Activated gamma-delta T cell treated with Interleukin-2 at 50 U/mL for 16 hours (primary cell): ENCODE measurements at places on chromosomes 3 and 15.

GRCh38 chr3:4508048-4508981, 15.2 kb downstream of the ITPR1 start:
- DNase-seq: no peak

- no peak for DNase-seq
Measured at GRCh38 chr3:23594894-23595670, 210.7 kb upstream of the UBE2E1 start.

DNA sequence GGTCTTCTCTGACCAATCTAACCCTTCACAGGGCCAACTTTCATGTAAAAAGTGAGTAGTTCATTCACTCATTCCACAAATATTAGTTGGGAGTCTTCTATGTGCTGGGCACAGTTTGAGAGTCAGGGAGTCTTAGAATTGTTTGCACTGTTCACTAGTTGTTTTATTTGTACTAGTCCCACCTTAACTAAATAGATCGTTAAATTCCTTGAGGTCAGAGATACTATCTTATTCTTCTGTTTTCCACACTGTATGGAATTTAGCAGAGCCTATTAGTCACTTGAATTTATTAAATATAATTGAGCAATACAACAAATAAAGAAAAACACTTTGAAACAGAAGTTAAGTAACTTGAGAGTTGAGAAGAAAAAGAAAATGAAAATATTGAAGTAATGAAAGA, 40.8 kb upstream of the SPTSSB start:
- no peak for DNase-seq

- DNase-seq: no peak
Measured at GRCh38 chr15:80953001-80953952, 36.3 kb downstream of the MESD start.

DNA sequence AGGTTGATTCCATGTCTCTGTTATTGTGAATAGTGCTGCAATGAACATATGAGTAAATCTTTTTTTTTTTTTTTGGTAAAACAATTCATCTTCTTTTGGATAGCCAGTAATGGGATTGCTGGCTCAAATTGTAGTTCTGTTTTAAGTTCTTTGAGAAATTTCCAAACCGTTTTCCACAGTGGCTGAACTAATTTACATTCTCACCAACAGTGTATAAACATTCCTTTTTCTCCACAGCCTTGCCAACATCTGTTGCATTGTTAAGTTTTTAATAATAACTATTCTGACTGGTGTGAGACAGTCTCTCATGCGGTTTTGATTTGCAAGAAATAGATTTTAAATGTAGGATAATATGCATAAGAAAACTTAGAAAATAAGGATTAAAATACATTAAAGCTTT, 279.0 kb upstream of the EPHA3 start:
- DNase-seq: no peak

GRCh38 chr3:43723121-43723734, 32.5 kb downstream of the ABHD5 start:
- no peak for DNase-seq

DNA sequence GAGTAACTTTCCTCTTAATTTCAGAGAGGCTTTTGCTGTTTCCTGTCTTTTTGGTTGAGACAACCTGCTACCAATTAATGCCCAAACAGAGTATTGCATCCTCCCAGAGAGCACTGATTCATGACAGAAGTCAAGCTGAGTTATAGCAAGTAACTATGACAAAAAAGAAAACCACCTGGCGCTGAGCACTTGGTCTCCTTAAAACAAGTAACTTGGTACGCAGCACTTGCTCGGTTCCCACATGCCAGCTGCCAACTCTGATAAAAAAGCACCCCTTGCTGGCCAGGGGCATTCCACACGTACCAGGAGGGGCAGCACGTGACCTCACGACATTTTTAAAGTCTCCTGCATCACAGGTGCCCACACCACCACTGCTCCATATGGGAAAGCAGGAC, 13.5 kb upstream of the MYO5C start:
- DNase-seq: no peak

DNA sequence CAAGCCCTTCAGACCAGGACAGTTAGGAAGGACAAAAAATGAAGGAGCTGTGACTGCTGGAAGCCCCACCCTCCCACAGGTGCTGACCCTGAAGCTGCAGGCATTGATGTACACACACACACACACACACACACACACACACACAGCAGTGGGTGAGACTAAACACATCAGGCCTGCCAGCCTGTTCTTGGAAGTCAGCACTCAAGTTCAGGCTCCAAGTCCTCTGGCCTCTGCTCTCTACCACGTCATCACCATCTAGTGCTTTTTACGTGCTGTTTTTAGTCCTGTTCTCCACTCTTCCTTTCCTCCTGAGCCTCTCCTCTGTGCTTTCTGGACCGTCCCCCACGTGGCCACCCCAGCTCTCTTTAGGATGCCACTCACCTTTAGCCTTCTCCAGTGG, 5.4 kb upstream of the KBTBD12 start:
- no peak for DNase-seq

- DNase-seq: no peak
Measured at GRCh38 chr15:81888748-81889484, 156.9 kb downstream of the MEX3B start.
